NCI-H524 treated with DMSO at 0.1 percent for 48 hours (cell line): ENCODE measurements at places on chromosomes 4 and X.

GRCh38 chrX:769796-770195 is 139.2 kb downstream of the SHOX start:
- DNase-seq, result no peak

DNA sequence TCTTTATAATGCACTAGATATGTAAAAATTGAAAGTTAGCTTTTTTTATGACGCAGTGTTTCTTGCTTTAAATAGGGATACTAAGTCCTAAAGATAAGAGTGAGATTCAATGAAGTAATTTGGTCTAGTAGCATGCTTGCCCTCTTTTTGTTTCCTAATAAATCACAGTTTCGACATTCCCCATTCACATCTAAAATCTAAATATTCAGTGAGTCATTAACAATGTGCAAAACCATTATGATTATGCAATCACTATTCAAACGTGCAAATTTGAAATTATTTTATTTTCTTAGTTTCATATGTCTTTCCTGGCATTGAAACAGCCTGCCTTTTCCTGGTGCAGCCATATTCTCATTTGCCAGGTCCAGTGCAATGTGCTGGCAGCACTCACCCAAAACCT is 1350.5 kb upstream of the PABPC4L start:
- no peak for DNase-seq

DNA sequence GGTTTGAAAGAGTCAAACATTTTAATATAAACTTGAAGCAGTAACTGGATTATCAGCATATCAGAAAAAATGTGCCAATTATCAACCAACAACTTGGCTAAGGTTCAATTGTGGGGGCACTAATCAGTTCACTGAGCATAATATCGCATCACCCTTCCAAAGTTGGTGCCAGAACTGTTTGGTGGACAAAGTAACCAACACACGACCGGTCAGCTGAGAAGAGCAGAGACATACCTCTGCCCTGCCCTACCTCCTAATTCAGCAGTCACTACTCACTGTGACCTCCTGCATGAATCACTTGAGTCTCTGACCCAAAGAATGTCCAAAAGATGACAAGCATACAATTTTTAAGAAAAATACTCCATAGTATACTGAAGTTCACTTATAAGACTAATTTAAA is 53.2 kb downstream of the TSPAN5 start:
- no peak for DNase-seq

GRCh38 chrX:39815631-39816030 is 282.1 kb downstream of the BCOR start:
- no peak for DNase-seq

DNA sequence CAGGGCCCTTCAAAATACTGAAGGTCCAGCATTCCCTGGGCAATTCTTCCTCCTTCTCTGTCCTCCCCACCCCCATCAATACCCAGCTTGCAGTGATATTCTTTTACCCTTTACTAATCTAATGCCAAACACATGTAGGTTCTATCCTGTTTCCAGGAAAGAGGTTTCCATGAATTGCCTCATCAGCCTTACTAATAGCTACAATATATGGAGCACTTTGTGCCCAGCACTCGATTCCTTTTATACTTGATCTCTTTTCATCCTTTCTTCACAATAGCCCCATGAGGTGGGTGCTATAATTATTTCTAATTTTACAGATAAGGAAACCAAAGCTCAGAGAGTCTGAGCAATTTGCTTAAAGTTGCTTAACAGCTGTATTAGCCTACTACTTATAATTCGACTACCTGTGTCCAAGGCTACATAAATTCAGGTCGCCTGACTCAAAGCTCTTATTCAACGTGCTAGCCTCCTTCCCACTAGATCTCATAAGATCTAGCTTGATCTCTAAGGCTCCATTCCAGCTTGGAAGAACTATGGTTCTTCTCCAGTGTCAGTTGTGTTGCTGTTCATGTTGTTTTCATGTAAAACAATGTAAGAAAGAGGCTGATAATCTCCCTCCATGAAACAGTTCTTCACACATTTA is 229.6 kb upstream of the PGRMC2 start:
- no peak for DNase-seq

DNA sequence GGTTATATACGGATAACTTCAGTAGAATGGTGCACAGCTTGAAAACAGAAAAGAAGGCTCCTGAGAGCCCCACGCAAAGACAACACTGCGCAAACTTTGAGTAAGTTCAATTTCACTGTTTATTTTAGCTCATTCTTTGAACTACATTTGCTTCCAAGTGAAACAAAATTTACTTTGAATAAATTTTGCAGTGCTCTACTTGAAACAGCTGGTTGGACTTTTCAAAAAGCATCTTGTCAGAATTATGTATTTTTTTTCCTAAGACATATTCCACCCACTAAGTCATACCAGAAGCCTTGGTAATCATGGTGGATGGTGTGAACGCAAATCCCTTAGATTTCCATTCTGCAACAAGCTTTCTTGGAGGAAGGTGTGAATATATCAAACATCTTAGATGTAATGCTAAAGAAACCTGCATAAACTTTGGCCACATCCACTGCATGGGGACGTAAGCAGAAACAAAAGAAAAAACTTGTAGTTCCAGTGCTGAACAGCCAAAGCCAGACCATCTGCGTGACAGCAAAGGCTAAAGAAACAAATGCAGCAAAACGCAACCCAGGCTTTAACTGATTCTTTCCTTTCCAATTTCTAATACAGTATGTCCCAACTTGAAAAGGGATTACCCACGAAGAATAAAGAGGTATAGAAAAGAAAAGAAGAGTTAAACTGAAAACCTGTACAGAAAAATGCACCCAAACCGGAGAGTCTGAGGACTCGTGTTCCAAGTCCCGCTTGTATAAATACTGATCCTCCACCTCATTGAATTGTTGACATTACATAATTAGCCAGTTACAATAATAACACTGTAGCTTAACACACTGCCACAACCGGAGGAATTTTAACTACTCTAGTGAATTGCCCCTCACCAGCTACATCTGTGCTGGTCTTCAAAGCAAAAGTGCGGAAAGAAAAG is 90.9 kb downstream of the SH3RF1 start:
- DNase-seq, result no peak

GRCh38 chrX:140507982-140508305 is 3.1 kb upstream of the SOX3 start:
- no peak for DNase-seq
